ENCODE measurements at places on chromosomes 5 and 9. TPM values are rescaled to one million over a fixed set of nuclear protein-coding genes. Genes with fewer than 3 reads are reported as not detected.

- peaks cover 12% of the 10 kb centered on the region for H3K4me1 ChIP-seq
- DNase-seq = peak; percentile 58
- H3K4me3 ChIP-seq = no peak overlapping the region
- H3K36me3 ChIP-seq = no peaks in the 10 kb centered on the region
- no peak overlapping the region for H3K27ac ChIP-seq
- H3K27me3 ChIP-seq = no peaks in the 10 kb centered on the region
These were observed 437.0 kb upstream of the TRPC7 start for GRCh38 chr5:136802383-136802782.

DNA sequence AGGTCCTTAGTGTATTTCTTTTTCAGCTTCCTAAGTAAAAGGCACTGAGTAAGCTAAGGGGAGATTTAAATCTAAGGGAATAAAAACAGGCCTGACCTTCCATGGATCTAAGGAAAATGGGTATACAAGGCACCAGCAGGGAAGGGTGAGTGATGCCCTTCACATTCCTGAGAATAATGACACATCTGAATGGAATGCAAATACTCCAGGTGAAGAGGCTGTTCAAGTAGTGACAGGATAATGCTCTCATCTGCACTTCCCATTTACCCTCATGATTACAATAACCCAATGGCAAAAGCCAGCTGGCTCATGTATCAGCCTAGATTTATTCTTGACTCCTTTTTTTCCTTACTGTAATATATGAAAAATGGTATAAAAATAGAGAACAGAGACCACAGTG, 216.2 kb upstream of the ACTBL2 start:
- H3K4me3 ChIP-seq = no peak overlapping the region
- no peak overlapping the region for H3K27ac ChIP-seq
- H3K27me3 ChIP-seq = no peaks in the 10 kb centered on the region
- no peaks in the 10 kb centered on the region for H3K36me3 ChIP-seq
- DNase-seq = peak; percentile 0

- H3K4me3 ChIP-seq = no peak overlapping the region
- H3K27ac ChIP-seq = no peak overlapping the region
- H3K36me3 ChIP-seq = no peaks in the 10 kb centered on the region
- DNase-seq = peak; percentile 43
- peaks cover 11% of the 10 kb centered on the region for H3K4me1 ChIP-seq
- H3K27me3 ChIP-seq = no peaks in the 10 kb centered on the region
These were observed 75.4 kb downstream of the NFIB start for GRCh38 chr9:14238518-14238917.

GRCh38 chr5:7391215-7391614, 4.7 kb upstream of the ADCY2 start:
- no peak overlapping the region for H3K4me3 ChIP-seq
- no peak for DNase-seq
- no peak overlapping the region for H3K27ac ChIP-seq
- no peaks in the 10 kb centered on the region for H3K4me1 ChIP-seq

The GABRA1 gene
- not detected for total RNA-seq

DNA sequence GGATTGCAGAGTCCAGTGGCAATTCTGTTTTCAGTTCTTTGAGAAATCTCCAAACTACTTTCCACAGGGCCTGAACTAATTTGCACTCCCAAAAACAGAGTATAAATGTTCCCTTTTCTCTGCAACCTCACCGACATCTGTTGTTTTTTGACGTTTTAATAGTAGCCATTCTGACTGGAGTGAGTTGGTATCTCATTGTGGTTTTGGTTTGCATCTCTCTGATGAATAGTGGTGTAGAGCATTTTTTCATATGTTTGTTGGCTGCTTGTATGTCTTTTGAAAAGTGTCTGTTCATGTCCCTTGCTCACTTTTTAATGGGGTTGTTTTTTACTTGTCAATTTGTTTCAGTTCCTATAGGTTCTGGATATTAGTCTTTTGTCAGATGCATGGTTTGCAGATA, 72.6 kb downstream of the PALM2AKAP2 start:
- H3K27ac ChIP-seq = no peak overlapping the region
- H3K27me3 ChIP-seq = no peaks in the 10 kb centered on the region
- no peaks in the 10 kb centered on the region for H3K36me3 ChIP-seq
- no peaks in the 10 kb centered on the region for H3K4me1 ChIP-seq

- DNase-seq = no peak
- H3K4me1 ChIP-seq = no peaks in the 10 kb centered on the region
- no peak overlapping the region for H3K27ac ChIP-seq
- H3K36me3 ChIP-seq = no peaks in the 10 kb centered on the region
These were observed 333.7 kb downstream of the PDE4D start for GRCh38 chr5:59559847-59560246.

GRCh38 chr9:131238402-131239021, 37.8 kb downstream of the FAM78A start:
- no peaks in the 10 kb centered on the region for H3K36me3 ChIP-seq
- 0 out of 2 replicates have a peak overlapping the region, but pooled peaks have one; percentile 6 for H3K4me3 ChIP-seq
- H3K27me3 ChIP-seq = no peaks in the 10 kb centered on the region
- DNase-seq = no peak

DNA sequence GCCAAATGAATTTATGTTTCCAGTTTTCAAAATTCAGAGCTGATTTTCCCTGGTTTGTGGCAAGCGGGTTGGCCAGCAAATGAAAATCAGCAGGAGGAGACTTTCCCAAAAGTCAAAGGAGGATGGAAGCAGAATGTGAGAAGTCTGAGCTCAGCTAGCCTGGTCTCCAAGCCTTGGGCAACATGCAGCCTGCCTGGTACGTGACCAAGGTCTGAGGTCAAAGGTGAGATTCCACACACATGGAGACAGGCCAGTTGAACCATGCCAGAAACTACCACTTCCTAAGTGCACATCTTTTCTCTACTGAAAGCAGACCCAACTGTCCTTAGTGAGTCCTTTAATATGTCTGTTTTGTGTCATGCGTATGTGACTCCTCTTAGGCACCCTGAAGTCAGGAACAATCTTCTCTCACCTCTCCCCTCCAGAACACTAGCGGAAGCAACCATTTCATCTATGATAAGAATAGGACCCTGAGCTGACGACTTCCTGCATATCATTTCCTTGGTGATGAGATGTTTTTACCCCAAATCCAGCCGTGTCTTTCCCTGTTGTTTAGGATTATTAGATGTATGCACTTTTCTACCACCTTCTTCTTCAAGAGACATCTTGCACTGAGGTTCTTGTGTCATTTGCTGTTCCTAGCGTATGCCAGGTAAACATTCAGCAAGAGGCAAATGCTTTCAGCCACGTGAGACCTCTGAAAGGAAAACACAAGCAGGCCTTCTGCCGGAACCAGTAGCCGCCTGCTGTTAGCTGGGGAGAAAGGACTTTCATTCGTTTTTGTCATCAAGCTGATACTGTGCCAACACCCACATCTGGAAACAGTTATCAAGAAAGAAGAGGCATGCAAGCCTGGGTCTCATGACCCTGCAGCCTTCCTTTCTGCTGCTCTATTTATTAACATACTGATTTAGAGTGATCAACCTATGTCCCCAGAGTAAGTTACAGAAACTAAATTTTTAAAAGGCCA, 9.7 kb upstream of the TGFBI start:
- no peaks in the 10 kb centered on the region for H3K27me3 ChIP-seq
- H3K4me1 ChIP-seq = peaks cover 86% of the 10 kb centered on the region
- peak; percentile 96 for DNase-seq
- peak overlapping the region; percentile 34 for H3K4me3 ChIP-seq

DNA sequence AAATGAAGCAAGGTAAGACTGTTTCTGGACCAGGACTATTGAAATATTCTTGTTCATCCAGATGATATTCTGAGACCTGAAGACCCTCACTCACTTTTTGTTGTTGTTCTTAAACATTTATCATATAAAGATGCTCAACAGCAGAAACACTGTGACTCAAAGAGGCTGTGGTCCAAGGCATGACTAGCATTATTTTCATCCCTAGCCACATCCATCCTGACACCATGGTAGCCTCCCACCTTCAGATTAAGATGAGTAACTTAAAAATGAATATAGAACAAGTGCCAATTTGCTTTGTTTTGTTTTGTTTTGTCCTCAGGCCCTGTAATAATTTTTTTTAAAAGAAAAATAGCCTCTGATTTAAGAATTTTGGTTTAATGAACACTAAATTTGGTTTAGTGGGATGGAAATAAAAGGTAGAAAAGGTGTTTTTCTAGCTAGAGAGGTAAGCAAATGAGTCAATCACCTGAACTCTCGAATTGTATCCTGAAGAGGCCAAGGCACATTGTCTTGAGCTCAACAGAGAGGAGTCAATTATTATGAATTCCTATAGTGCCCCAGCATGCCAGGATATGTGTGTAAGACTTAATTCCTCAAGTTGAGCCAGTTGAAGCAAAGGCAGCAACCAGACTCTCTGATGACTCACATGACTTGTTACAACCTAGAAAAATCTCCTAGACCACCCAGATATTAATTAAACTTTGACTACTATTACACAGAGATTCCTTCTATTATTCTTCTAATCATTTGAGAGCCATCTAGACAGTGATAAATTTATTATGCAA, 380.1 kb upstream of the TUSC1 start:
- peak; percentile 63 for DNase-seq
- peak overlapping the region; percentile 35 for H3K27ac ChIP-seq
- H3K4me1 ChIP-seq = peaks cover 23% of the 10 kb centered on the region
- H3K4me3 ChIP-seq = no peak overlapping the region

The SPINK13 gene
- total RNA-seq = not detected

GRCh38 chr9:116643691-116644090, 43.4 kb upstream of the TRIM32 start:
- 0 out of 2 replicates have a peak overlapping the region, but pooled peaks have one; percentile 11 for H3K4me3 ChIP-seq
- DNase-seq = peak; percentile 61
- H3K27me3 ChIP-seq = no peaks in the 10 kb centered on the region
- peak overlapping the region; percentile 69 for H3K27ac ChIP-seq

The LCN6 gene
- total RNA-seq = not detected

DNA sequence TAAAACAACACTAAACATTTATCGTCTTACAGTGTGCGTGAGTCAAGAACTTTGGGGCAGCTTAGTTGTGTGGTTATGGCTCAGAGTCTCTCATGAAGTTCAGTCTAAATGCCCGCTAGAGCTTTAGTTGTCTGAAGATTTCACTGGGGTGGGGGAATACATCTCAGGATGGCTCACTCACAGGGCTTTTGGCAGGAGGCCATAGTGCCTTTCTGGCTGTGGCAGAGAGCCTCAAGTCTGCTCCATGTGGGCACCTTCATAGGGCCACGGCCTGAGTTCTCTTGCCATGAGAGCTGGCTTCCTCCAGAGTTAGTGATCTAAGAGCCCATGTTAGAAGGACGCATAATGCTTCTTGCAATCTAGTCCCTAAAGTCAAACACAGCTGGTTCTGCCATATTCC, 258.8 kb upstream of the NUDT12 start:
- no peaks in the 10 kb centered on the region for H3K36me3 ChIP-seq
- H3K27ac ChIP-seq = no peak overlapping the region
- no peak overlapping the region for H3K4me3 ChIP-seq
- H3K4me1 ChIP-seq = no peaks in the 10 kb centered on the region

DNA sequence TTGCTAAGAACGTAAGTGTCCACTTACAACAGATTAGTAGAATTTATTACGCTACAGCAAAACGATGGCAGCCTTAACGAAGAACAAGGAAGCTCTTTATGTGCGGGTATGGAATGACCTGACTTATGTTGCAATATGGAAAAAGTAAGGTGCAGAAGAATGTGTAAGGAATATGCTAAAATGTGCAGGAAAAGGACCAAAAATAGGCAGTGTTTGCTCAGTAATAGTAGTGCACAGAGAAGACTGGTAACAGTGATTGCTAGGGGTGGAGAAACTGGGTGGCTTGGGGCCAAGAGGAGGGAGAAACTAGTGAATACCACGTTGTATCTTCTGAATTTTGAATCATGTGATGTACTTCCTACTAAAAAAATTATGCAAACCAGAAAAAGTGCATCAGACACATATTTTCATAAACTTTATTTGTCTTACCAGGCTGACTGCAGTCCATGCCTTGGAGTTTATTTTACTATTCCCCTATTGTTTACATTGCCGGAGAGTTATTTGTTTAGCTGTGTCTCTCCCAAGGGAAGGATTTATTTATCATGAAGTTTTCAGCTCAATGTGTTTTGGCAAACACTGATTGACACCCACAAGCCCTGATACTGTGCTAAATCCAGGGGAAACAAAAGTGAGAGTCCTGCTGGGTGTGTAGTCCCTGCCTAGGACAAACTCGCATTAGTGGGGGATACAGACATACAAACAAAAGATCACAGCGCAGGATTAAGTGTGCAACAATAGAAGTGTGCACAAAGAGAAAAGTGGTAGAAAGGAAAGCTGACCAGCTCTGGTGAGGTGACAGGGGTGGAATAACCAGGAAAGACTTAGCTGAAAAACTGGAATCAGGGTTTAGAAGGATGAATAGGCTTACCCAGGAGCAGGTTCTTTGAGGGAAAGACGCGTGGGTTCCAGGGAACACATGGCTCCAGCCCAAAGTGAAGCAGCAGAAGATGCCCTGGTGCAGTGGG, 34.0 kb upstream of the ZNF484 start:
- no peak for DNase-seq
- H3K36me3 ChIP-seq = no peaks in the 10 kb centered on the region
- H3K27me3 ChIP-seq = peaks cover 21% of the 10 kb centered on the region
- H3K4me1 ChIP-seq = no peaks in the 10 kb centered on the region
- H3K4me3 ChIP-seq = no peak overlapping the region
- no peak overlapping the region for H3K27ac ChIP-seq

GRCh38 chr5:16713386-16713928, 96.7 kb upstream of the RETREG1 start:
- peaks cover 8% of the 10 kb centered on the region for H3K36me3 ChIP-seq
- peaks cover 14% of the 10 kb centered on the region for H3K4me1 ChIP-seq
- peak; percentile 80 for DNase-seq
- peak overlapping the region; percentile 62 for H3K4me3 ChIP-seq

- no peak overlapping the region for H3K27ac ChIP-seq
- DNase-seq = no peak
- no peak overlapping the region for H3K4me3 ChIP-seq
- no peaks in the 10 kb centered on the region for H3K36me3 ChIP-seq
These were observed 343.7 kb downstream of the ENC1 start for GRCh38 chr5:74296685-74297408.

GRCh38 chr9:113219969-113220368, 1.1 kb downstream of the FKBP15 start:
- DNase-seq = peak; percentile 72
- H3K4me3 ChIP-seq = peak overlapping the region; percentile 97
- H3K27me3 ChIP-seq = no peaks in the 10 kb centered on the region
- peak overlapping the region; percentile 74 for H3K27ac ChIP-seq

The MEF2C gene
- total RNA-seq = 3.4 TPM

GRCh38 chr9:84314306-84314705, 26.3 kb downstream of the SLC28A3 start:
- peaks cover 4% of the 10 kb centered on the region for H3K4me1 ChIP-seq
- H3K27ac ChIP-seq = no peak overlapping the region
- DNase-seq = no peak
- no peaks in the 10 kb centered on the region for H3K27me3 ChIP-seq
- H3K36me3 ChIP-seq = no peaks in the 10 kb centered on the region

- no peaks in the 10 kb centered on the region for H3K36me3 ChIP-seq
- no peak overlapping the region for H3K4me3 ChIP-seq
- H3K27me3 ChIP-seq = no peaks in the 10 kb centered on the region
- H3K4me1 ChIP-seq = no peaks in the 10 kb centered on the region
- DNase-seq = peak; percentile 49
- H3K27ac ChIP-seq = no peak overlapping the region
These were observed 36.5 kb upstream of the TENT4A start for GRCh38 chr5:6676702-6677101.

The CDX1 gene
- total RNA-seq = not detected

GRCh38 chr9:127833555-127833954, 20.9 kb downstream of the ENG start:
- H3K4me1 ChIP-seq = peaks cover 62% of the 10 kb centered on the region
- peak; percentile 91 for DNase-seq
- H3K27ac ChIP-seq = peak overlapping the region; percentile 100
- no peak overlapping the region for H3K4me3 ChIP-seq
- H3K36me3 ChIP-seq = 0 out of 2 replicates have a peak, but pooled peaks cover 10% of the 10 kb centered on the region

GRCh38 chr9:87086221-87086818, 139.0 kb upstream of the GAS1 start:
- no peaks in the 10 kb centered on the region for H3K36me3 ChIP-seq
- DNase-seq = no peak
- H3K4me1 ChIP-seq = no peaks in the 10 kb centered on the region
- no peak overlapping the region for H3K4me3 ChIP-seq
- H3K27ac ChIP-seq = no peak overlapping the region

Data from GM23248 (cell line).